ENCODE measurements at places on chromosomes 5 and 9. TPM values are rescaled to one million over a fixed set of nuclear protein-coding genes. Genes with fewer than 3 reads are reported as not detected.
A peak's percentile ranks its signal among the peaks of the same experiment; 100 is the strongest.

The PCDHA10 gene
- total RNA-seq = not detected

GRCh38 chr9:79674052-79674777 lies 102.5 kb downstream of the TLE4 start:
- ATAC-seq = no peak

GRCh38 chr9:89274838-89275237 lies 36.2 kb upstream of the CKS2 start:
- peak; percentile 74 for ATAC-seq

DNA sequence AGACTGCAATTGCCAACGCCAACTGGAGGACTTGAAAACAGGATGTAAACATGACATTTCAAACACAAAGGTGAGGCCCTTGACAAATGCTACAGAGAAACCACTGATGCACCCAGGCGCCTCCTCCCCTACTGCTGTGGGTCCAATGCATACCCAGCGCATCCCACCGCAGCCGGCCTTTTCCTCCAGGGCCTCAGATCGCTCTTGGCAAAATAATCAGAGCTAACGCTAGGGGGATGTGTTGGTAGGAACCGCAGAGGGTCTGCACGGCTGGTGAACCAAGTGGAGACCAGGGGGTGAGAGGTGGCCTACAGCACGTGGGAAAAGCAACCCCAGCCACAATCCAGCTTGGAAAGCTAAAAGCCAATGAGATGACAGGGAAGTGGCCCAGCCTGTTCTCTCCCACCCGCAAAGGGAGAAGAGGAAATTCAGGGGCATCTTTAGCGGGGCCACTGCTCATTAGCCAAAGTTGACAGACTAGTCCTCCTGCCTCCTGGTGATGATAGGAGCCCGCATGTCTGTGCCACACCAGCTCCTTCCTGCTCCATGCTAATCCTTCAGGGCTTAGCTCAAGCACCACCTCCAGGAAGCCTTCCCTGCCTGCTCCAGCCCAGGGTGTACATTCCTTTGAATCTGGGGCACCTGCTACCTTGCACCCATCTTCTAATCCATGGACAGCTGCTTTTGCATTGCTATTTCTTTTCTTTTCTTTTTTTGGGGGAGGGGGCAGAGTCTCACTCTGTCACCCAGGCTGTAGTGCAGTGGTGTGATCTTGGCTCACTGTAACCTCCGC lies 5.9 kb downstream of the FAM163B start:
- ATAC-seq = no peak

- ATAC-seq = no peak
These were observed 223.0 kb upstream of the MPDZ start for GRCh38 chr9:13502484-13502883.

- no peak for ATAC-seq
These were observed 73.6 kb upstream of the ADAMTS16 start for GRCh38 chr5:5066276-5067186.

The GALNT12 gene
- total RNA-seq = 4.1 TPM

- no peak for ATAC-seq
These were observed 6.1 kb upstream of the EHMT1 start for GRCh38 chr9:137612741-137613142.

DNA sequence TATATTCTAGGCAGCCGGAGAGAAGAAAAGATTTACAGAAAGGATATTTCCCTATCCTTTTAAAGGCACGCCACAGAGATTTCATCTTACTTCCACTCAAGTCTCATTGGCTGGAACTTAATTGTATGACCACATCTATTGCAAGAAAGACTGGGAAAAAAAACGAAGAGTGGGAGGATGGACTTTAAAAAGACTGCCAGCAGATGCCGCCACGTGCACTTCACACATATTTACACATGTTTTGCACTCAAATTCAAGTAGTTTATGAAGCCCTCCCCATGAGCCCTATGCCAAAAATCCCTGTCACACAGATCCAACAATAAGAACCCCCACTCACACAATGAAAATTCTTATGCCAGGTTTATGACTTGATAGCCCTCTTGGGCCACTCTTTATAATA lies 138.5 kb upstream of the TYRP1 start:
- no peak for ATAC-seq

The GGTA1 gene
- not detected for total RNA-seq

- no peak for ATAC-seq
These were observed 185.5 kb downstream of the CACNA1B start for GRCh38 chr9:138063033-138063432.

DNA sequence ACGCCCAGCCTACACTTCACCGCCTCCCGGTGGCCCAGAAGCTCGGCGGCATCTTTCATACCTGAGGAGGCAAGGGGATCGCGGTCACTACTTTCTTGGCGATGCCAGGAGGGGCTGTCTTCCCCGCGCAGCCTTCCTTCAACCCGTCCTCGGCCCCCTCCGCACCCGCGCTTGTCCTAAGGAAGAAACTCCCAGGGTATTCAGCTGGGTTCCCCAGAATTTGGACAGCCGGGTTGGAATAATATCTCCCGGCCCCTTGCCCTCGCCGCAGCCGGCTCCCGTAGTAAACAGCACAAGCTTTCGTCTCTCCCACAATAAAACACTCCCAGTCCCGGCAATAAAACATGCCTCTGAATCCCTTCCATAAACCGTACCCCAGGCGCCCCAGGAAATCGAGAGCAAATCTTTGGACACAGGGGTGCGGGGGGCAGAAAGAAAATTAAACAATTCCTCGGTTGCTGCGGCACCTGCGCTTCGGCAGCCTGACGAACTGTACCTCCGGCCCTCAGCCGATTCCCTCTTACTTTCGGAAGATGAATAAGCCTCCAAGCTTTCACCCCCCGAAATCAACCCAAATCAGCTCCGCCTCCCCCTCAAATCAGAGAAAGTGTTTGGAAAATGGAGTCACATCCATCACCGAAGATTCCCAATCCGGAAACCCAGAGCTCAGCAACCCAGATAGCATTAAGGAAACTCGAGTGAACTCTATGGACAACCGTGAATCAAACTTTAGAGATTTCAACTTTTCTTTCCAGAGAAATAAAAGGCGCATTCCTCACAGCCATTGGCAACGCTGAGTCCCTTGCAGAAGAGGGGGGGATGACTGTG lies 1.1 kb downstream of the OTP start:
- ATAC-seq = no peak

All from activated T-helper 17 cell treated with anti-CD3 and anti-CD28 coated beads, Interleukin-2, amount 50 U/mL, for 72 hours (primary cell).